ENCODE measurements at places on chromosomes 16 and 17.
A peak's percentile ranks its signal among the peaks of the same experiment; 100 is the strongest.

DNA sequence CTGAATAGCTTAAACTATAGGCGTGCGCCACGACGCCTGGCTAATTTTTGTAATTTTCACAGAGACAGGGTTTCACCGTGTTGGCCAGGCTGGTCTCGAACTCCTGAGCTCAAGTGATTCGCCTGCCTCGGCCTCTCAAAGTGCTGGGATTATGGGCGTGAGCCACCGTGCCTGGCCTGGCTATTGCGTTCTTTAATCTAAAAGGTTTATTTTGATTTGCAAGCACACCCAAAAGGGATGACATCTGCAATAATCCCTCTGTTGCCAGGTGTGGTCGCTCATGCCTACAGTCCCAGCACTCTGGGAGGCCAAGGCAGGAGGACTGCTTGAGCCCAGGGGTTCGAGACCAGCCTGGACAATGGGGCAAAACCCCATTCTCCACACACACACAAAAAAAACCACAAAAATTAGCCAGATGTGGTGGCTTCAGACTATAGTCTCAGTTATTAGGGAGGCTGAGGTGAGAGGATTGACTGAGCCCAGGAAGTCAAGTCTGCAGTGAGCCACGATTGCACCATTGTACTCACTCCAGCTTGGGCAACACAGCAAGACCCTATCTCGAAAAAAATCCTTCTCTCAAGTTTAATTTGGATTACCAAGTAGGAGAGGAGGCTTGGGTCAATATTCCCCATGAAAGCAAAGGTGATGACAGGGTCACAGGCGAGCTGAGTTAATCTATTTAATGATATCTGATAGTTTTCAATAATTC lies 144.1 kb downstream of the PARN start:
- no peak for DNase-seq

GRCh38 chr16:89693289-89693731 lies 6.8 kb downstream of the CDK10 start:
- DNase-seq, result no peak

- DNase-seq, result peak; percentile 16
Measured at GRCh38 chr17:44793885-44794842, 35.4 kb downstream of the ADAM11 start.

- DNase-seq, result no peak
Measured at GRCh38 chr16:76756951-76757350, 434.0 kb upstream of the MON1B start.

DNA sequence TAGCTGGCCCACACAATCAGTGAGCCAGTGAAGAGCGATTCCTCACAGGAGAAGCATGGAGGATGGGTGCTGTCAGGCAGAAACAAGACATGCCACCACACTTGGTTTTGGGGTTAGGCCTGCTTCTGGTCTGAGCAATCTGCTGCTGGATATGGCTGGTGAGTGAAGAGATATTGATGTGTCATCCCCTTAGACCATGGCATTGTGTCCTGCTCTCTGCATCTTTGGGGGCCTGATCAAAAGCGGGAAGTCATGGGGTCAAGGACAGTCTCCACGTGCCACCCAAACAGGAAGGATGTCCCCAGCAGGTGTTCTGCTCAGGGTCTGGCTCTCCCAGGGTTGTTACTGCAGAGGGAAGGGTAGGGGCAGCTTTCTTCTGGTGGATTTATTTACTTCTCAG lies 140.7 kb downstream of the PRKCB start:
- no peak for DNase-seq

DNA sequence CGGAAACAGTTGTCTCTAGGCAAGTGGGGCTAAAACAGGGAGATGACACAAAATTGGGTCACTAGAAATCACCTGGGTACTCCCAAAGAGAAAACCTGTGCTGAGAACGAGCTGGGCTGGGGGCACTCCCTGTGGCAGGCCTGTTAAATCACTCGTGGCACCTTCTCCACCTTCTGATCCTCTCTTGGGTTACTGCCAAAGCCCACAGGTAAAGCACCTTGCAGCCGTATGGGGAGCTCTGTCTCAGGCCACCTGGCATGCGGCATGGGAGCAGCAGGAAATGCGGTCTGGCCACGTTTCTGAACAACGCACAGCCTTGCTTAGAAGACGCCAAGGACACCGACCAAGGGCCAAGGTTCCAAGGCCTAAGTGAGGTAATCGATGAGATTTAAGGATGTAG lies 21.5 kb upstream of the ICAM2 start:
- DNase-seq, result no peak

DNA sequence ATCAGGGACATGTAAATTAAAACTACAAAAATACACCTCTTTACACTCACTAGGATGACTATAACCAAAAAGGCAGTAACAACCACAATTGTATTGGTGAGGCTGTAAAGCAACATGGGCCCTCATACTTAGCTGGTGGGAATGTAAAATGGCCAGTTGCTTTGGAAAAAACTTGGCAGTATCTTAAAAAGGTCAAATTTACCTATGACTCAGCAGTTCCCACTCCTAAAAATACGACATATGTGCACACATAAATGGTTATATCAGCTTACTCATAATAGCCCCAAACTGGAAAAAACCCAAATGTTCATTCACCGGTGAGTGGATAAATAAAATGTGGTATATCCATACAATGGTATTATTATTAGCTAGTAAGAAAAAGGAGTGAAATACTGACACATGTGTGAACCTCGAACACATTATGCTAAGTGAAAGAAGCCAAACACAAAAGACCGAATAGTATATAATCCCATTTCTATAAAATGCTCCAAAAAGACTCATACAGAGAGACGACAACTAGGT lies 391.4 kb downstream of the NPIPA8 start:
- DNase-seq, result no peak

- DNase-seq, result no peak
Measured at GRCh38 chr17:75724016-75725003, 3.1 kb downstream of the ITGB4 start.

- no peak for DNase-seq
Measured at GRCh38 chr16:48137822-48138221, 18.0 kb downstream of the ABCC12 start.

- peak; percentile 58 for DNase-seq
Measured at GRCh38 chr17:68613739-68614298, 12.7 kb upstream of the FAM20A start.
